Calu3 (cell line): ENCODE measurements at places on chromosomes 16 and 17. TPM values are rescaled to one million over a fixed set of nuclear protein-coding genes. Genes with fewer than 3 reads are reported as not detected.

- no peaks in the 10 kb centered on the region for H3K4me1 ChIP-seq
- H3K27me3 ChIP-seq: no peaks in the 10 kb centered on the region
- H3K4me3 ChIP-seq: no peak overlapping the region
- no peak overlapping the region for H3K27ac ChIP-seq
Measured at GRCh38 chr16:12976936-12977335, 75.5 kb downstream of the SHISA9 start.

DNA sequence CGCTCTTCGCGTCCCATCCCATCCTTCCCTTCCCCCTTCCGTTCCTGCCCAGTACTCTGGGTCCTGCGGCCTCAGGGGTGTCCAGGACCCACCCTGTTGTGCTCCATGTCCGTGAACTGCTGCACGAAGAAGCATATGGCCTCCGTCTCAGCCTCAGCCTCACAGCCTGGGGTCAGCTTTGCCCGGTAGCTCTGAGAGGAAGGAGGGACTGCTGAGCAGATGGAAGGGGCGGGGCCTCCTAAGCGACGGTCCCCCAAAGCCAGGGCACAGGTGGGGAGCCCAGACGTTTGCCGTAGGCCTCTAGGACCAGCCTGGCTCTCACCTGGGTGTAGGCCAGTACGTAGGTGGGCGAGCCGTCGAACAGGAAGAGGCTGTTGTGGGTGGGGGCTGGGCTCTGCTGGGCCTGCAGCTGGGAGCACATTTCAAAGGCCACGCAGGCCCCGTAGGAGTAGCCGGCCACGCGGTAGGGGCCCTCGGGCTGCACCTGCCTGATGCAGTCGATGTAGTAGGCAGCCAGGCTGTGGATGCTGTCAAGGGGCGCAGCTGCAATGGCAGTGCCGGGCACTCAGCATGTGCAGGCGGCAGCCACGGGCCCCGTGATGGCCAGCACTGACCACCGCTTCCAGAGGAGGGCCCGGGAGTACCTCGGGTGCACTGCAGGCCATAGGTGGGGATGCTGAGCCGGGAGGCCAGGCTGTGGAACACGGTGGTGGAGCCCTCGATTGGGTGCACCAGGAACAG, 14.6 kb upstream of the DUS1L start:
- H3K27ac ChIP-seq: no peak overlapping the region
- no peaks in the 10 kb centered on the region for H3K4me1 ChIP-seq
- no peaks in the 10 kb centered on the region for H3K27me3 ChIP-seq
- H3K4me3 ChIP-seq: no peak overlapping the region

GRCh38 chr17:74307984-74308773, 17.8 kb upstream of the KIF19 start:
- peaks cover 60% of the 10 kb centered on the region for H3K27me3 ChIP-seq
- H3K4me1 ChIP-seq: no peaks in the 10 kb centered on the region
- no peak overlapping the region for H3K27ac ChIP-seq
- H3K36me3 ChIP-seq: no peaks in the 10 kb centered on the region
- no peak overlapping the region for H3K4me3 ChIP-seq

GRCh38 chr17:5784791-5785190, 200.5 kb upstream of the NLRP1 start:
- no peaks in the 10 kb centered on the region for H3K4me1 ChIP-seq
- H3K27me3 ChIP-seq: peaks cover 40% of the 10 kb centered on the region
- H3K36me3 ChIP-seq: no peaks in the 10 kb centered on the region
- no peak for DNase-seq
- H3K4me3 ChIP-seq: no peak overlapping the region

Gene PRSS27
- total RNA-seq: 2.0 and 2.4 TPM in 2 replicates

DNA sequence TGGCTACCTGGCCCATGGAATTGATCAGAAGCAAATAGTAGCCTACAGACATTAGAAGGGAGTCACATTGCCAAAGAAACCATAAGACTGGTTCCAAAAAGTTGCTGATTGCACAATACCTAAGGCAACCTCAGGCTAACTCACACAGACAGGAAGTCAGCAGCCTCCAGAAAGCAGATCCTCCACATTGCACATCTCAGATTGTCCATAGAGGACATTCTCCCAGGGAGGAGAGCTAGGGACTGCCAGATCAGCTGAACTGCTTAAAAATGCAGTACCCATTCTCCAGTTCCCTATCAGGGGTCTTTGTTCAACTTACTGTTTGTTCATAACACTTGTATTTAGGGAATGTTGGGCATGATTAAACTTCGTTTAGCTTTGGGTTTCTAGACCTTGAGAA, 4.2 kb downstream of the CCL3 start:
- H3K4me1 ChIP-seq: peaks cover 9% of the 10 kb centered on the region
- no peak for DNase-seq
- no peak overlapping the region for H3K27ac ChIP-seq
- no peak overlapping the region for H3K4me3 ChIP-seq
- peaks cover 69% of the 10 kb centered on the region for H3K27me3 ChIP-seq

DNA sequence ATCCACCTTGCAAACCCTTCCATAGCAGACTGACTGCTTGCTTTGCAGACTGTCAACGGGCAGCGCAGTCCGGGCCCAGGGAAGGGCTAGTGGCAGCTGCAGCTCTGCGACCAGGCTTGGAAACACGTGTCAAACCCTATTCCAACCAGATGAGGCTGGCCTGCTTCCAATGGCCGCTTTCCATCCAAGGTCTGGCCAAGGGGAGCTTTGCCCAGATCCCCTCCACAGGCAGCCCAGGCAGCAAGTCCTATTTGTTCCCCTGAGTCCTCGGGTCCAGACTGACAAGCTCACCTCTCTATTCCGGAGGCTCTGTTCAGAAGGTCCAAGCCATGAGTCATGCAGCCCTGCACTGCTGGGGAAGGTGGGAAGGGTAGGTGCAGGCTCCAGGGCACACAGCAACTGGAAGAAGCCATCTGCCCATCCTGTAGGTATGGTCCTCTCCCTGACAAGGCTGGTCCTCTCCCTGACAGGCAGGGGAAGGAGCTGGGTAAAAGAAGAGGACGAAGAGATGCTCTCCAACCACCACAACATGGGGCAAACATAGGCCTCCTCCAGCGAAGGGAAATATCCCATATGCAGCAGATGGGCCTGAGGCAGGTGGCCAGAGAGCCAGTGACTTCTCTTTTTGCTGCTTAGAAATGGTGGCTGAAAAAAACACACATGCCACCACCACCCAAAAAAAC, 22.6 kb upstream of the AXIN2 start:
- H3K4me1 ChIP-seq: peaks cover 8% of the 10 kb centered on the region
- H3K36me3 ChIP-seq: no peaks in the 10 kb centered on the region
- H3K27ac ChIP-seq: no peak overlapping the region
- no peak for DNase-seq

Gene EZH1
- total RNA-seq: 43.3 and 45.5 TPM in 2 replicates

GRCh38 chr16:19138601-19139000, 24.8 kb downstream of the ITPRIPL2 start:
- no peak overlapping the region for H3K4me3 ChIP-seq
- H3K36me3 ChIP-seq: no peaks in the 10 kb centered on the region
- DNase-seq: peak; percentile 39
- H3K27me3 ChIP-seq: no peaks in the 10 kb centered on the region

DNA sequence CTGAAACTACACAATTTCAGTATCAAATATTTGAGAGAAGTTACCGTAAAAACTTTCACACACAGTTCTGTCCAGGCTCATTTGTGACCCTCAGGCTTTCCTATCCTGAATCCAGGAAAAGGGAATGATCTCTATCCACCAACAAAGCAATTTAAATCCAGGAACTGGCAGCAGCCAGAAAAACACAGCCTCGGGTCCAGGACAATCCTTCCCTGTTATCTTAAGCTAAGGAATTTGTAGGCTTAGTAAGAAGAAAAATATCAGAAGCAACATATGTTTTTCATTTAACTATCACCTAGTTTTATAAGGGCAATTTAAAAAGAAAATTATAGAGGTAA, 47.1 kb downstream of the TEX2 start:
- H3K27ac ChIP-seq: no peak overlapping the region
- H3K27me3 ChIP-seq: no peaks in the 10 kb centered on the region
- DNase-seq: no peak
- H3K4me3 ChIP-seq: no peak overlapping the region
- H3K36me3 ChIP-seq: no peaks in the 10 kb centered on the region
- peaks cover 9% of the 10 kb centered on the region for H3K4me1 ChIP-seq

Gene GPR142
- not detected in 2 replicates for total RNA-seq

GRCh38 chr17:4443476-4443875, 9.7 kb downstream of the SPNS3 start:
- no peak overlapping the region for H3K4me3 ChIP-seq
- H3K4me1 ChIP-seq: peaks cover 23% of the 10 kb centered on the region
- no peaks in the 10 kb centered on the region for H3K27me3 ChIP-seq
- peaks cover 3% of the 10 kb centered on the region for H3K36me3 ChIP-seq

Gene ZP2
- not detected in 2 replicates for total RNA-seq

DNA sequence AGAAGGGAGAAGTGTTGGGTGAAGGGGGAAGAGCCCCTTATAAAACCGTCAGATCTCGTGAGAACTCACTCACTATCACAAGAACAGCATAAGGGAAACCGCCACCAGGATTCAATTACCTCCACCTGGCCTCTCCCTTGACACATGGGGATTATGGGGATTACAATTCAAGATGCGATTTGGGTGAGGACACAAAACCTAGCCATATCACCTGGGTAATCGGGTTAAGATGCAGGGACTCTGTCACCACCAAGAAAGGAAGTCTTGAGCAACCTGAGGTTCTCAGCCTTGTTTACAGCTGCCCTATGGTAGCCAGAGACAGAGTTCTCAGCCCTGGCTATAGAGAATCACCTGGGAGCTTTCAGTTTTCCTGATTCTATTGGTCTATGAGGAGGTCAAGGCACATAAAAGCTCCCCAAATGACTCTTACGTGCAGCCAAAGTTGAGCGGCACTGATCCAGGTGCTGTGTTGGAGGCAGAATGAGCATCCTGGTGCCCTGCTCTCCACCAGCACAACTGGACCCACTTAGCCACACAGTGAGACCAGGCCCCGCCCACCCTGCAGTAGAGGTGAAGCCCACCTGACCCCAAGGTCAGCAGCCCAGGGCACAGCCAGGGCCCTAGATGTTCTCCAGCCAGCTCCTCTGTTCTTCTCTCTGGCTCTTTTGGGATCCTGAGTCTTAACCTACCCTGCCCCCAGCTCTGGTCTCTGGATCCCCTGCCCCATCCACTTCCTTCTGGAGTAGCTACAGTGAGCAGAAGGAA, 138.5 kb upstream of the CDH5 start:
- DNase-seq: no peak
- H3K4me1 ChIP-seq: no peaks in the 10 kb centered on the region
- H3K27ac ChIP-seq: no peak overlapping the region
- H3K27me3 ChIP-seq: peaks cover 100% of the 10 kb centered on the region
- H3K4me3 ChIP-seq: no peak overlapping the region
- no peaks in the 10 kb centered on the region for H3K36me3 ChIP-seq

Gene CEP131
- 25.2 and 28.2 TPM in 2 replicates for total RNA-seq

Gene SHBG
- total RNA-seq: 0.39 TPM in 1 of 2 replicates, not detected in the other

GRCh38 chr16:68091380-68092261, 6.5 kb downstream of the NFATC3 start:
- peak overlapping the region; percentile 60 for H3K27ac ChIP-seq
- no peak overlapping the region for H3K4me3 ChIP-seq
- no peaks in the 10 kb centered on the region for H3K27me3 ChIP-seq
- H3K36me3 ChIP-seq: peaks cover 5% of the 10 kb centered on the region
- DNase-seq: no peak
- H3K4me1 ChIP-seq: peaks cover 44% of the 10 kb centered on the region

- no peak overlapping the region for H3K27ac ChIP-seq
- no peak for DNase-seq
- H3K36me3 ChIP-seq: no peaks in the 10 kb centered on the region
- H3K4me1 ChIP-seq: no peaks in the 10 kb centered on the region
- H3K4me3 ChIP-seq: no peak overlapping the region
Measured at GRCh38 chr17:67624886-67625656, 92.7 kb upstream of the NOL11 start.

Gene RASD1
- total RNA-seq: not detected in 2 replicates

Gene VPS4A
- total RNA-seq: 31.4 and 34.4 TPM in 2 replicates

- H3K27me3 ChIP-seq: no peaks in the 10 kb centered on the region
- no peaks in the 10 kb centered on the region for H3K4me1 ChIP-seq
- no peak for DNase-seq
- peaks cover 13% of the 10 kb centered on the region for H3K36me3 ChIP-seq
- no peak overlapping the region for H3K27ac ChIP-seq
- H3K4me3 ChIP-seq: no peak overlapping the region
Measured at GRCh38 chr17:74822335-74822938, 37.2 kb downstream of the GRIN2C start.

- no peaks in the 10 kb centered on the region for H3K4me1 ChIP-seq
- H3K27me3 ChIP-seq: peaks cover 29% of the 10 kb centered on the region
- DNase-seq: no peak
- no peak overlapping the region for H3K27ac ChIP-seq
Measured at GRCh38 chr16:4245077-4245791, 3.4 kb upstream of the SRL start.

GRCh38 chr16:27611340-27611739, 61.4 kb downstream of the KATNIP start:
- no peaks in the 10 kb centered on the region for H3K27me3 ChIP-seq
- no peak overlapping the region for H3K4me3 ChIP-seq
- no peak overlapping the region for H3K27ac ChIP-seq
- H3K36me3 ChIP-seq: no peaks in the 10 kb centered on the region
- no peak for DNase-seq
- no peaks in the 10 kb centered on the region for H3K4me1 ChIP-seq

Gene CACNG5
- total RNA-seq: not detected in 2 replicates

Gene SLC16A11
- not detected in 2 replicates for total RNA-seq

Gene SHISA9
- total RNA-seq: not detected in 2 replicates

Gene SLC4A1
- total RNA-seq: not detected in 2 replicates

GRCh38 chr16:1781254-1781653, 1.1 kb downstream of the SPSB3 start:
- no peaks in the 10 kb centered on the region for H3K27me3 ChIP-seq
- peaks cover 91% of the 10 kb centered on the region for H3K36me3 ChIP-seq
- H3K27ac ChIP-seq: peak overlapping the region; percentile 94
- H3K4me1 ChIP-seq: peaks cover 13% of the 10 kb centered on the region
- H3K4me3 ChIP-seq: peak overlapping the region; percentile 91
- DNase-seq: no peak

DNA sequence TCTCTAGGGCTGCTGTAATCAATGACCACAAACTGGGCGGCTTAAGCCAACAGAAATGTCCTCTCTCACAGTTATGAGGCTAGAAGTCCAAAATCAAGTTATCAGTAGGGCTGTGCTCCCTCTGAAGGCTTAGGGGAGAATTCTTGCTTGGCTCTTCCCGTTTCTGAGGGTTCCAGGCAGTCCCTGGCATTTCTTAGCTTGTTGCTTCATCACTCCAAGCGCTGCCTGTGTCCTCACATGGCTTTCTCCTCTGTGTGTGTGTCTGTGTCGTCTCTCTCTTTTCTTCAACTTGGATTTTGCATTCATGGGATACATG, 13.7 kb upstream of the CDC42EP4 start:
- H3K27me3 ChIP-seq: peaks cover 26% of the 10 kb centered on the region
- no peak overlapping the region for H3K27ac ChIP-seq
- H3K4me1 ChIP-seq: no peaks in the 10 kb centered on the region
- no peaks in the 10 kb centered on the region for H3K36me3 ChIP-seq

Gene LRRC45
- total RNA-seq: 31.2 and 32.6 TPM in 2 replicates

- no peaks in the 10 kb centered on the region for H3K27me3 ChIP-seq
- H3K27ac ChIP-seq: no peak overlapping the region
- DNase-seq: no peak
- peaks cover 38% of the 10 kb centered on the region for H3K36me3 ChIP-seq
Measured at GRCh38 chr16:68776821-68777485, 39.9 kb downstream of the CDH1 start.
